ENCODE measurements at places on chromosomes 2 and 18. TPM values are rescaled to one million over a fixed set of nuclear protein-coding genes. Genes with fewer than 3 reads are reported as not detected.

- peak; percentile 37 for DNase-seq
Observed at GRCh38 chr2:152646775-152647174, 70.5 kb downstream of the PRPF40A start.

- no peak for DNase-seq
Observed at GRCh38 chr18:32401621-32402020, 69.1 kb downstream of the GAREM1 start.

- no peak for DNase-seq
Observed at GRCh38 chr2:221958224-221958623, 340.6 kb downstream of the PAX3 start.

Gene UGT1A5
- total RNA-seq = not detected

Gene GCFC2
- total RNA-seq = 14.6 TPM

Gene HNRNPA3
- 56.5 TPM for total RNA-seq

Gene IL36A
- not detected for total RNA-seq

Gene LAMA3
- 35.9 TPM for total RNA-seq

Gene GPR55
- total RNA-seq = 3.0 TPM
